ENCODE measurements at places on chromosomes 5 and 9.
A peak's percentile ranks its signal among the peaks of the same experiment; 100 is the strongest.

- DNase-seq = no peak
Observed at GRCh38 chr5:157280927-157281326, 15.0 kb downstream of the CYFIP2 start.

DNA sequence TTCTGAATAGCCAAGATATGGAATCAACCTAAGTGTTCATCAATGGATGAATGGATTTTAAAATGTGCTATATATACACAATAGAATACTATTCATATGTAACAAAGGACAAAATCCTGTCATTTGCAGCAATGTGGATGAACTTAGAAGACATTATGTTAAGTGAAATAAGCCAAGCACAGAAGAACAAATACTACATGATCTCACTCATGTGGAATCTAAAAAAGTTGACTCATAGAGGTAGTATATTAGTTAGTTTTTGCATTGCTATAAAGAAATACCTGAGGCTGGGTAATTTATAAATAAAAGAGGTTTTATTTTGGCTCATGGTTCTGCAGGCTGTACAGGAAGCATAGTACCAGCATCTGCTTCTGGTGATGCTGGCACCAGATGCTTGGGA, 8.1 kb downstream of the CATSPER3 start:
- no peak for DNase-seq

GRCh38 chr5:177309351-177310191, 2.1 kb downstream of the MXD3 start:
- DNase-seq = peak; percentile 70

- DNase-seq = no peak
Observed at GRCh38 chr9:7287065-7287464, 512.5 kb downstream of the DMAC1 start.

DNA sequence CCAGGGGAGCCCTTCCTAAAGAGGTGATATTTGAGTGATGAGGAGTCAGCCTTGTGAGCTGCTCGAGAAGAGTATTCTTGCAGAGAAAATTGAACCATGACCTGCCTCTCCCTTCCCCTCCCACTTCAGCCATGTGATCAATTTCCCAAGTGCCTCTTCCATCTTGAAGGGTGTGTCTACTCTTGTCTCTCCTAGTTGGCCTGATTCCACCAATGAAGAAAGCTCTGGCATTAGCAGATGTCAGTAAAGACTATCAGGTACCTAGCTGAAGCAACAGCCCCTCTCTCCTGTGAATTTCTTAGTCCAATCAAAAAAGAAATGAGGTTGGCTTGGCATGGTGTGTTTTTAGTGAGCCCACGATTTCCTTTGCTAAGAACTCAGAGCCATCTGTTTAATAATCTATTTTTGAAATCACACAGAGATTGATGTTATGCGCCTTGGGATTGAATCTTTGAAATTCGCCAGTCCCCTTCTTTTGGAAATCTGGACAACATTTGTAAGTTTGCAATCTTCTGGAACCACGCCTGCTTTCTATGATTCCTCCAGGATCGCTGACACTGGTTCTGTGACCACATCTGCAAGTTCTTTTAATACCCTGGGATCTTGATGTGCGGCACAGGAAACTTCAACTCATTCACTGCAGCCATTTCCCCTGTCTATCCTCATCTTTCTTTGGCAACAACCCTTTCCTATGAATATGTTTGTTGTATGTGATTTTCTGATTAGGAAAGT, 404.6 kb downstream of the DMRT2 start:
- peak; percentile 13 for DNase-seq

DNA sequence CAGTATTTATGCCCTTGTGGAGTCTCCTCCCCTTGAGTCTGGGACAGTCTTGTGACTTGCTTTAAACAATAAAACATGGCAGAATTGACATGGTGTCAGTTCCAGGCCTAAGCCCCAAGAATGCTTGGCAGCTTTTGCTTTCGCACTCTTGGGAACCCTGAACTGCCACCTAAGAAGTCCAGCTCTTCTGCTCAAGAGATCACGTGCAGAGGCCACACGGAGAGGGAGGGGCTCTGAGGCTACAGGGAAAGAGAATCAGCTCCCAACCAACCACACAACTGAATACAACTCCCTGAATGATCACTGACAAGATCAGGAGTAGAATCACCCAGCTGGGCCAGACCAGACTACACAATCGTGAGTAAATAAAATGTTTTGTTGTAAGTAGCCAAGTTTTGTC, 97.6 kb downstream of the MED27 start:
- DNase-seq = no peak

DNA sequence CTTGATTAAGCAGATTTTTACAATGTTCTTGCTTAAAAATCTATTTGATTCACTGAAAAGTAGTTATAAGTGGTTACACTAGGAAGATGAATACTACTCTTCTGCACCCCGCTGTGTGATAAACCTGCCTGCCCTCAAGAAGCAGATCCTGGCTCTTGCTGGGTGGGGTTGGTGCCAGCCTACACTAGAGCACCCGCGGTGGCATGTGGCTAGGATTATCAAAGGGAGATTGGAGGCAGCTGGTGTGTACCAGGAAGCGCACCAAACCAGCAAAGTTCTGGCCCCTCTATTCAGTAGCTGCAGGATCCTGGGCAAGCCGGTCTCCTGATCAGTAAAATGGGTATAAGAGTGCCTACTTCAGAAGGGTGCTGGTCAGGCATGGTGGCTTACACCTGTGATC, 43.5 kb downstream of the PRLR start:
- DNase-seq = no peak

GRCh38 chr5:110027527-110028322, 338.0 kb downstream of the MAN2A1 start:
- DNase-seq = no peak

DNA sequence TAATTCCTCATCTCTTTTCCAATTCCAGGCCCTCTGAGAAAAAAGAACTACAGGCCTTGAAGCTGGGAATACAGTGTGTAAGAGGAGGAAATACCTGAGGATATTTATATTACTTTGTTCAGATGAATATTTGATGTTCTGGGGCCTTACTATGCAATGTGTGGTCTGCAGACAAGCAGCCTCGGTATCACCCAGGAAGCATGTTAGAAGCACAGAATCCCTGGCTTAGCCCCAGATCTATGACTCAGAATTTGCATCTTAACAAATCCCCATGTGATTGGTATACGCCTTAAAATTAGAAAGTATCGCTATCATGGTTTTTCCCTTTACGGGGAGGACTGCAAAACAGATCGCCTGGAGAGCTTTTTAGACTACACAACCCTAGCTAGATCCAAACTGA, 121.0 kb downstream of the JAKMIP2 start:
- DNase-seq = no peak

- DNase-seq = no peak
Observed at GRCh38 chr9:111298111-111298510, 31.9 kb downstream of the OR2K2 start.

DNA sequence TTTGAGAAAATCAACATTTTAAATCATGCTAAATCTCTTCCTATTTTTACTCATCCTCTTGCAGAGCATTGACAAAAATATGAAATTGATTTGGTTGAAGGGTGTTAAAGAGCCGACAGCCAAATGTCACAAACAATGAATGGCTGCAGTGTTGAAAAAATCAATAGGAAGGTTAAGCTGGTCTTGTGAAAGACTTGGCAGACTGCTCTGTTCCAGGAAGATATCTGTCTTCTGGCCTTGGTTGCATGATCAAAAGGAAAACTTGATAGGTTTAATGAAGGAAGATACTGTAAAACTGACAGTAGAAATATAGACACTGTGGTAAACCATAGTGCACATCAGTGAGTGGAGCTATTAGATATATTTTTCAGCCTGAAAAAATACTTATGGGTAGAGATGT, 103.6 kb downstream of the PBX3 start:
- DNase-seq = no peak

DNA sequence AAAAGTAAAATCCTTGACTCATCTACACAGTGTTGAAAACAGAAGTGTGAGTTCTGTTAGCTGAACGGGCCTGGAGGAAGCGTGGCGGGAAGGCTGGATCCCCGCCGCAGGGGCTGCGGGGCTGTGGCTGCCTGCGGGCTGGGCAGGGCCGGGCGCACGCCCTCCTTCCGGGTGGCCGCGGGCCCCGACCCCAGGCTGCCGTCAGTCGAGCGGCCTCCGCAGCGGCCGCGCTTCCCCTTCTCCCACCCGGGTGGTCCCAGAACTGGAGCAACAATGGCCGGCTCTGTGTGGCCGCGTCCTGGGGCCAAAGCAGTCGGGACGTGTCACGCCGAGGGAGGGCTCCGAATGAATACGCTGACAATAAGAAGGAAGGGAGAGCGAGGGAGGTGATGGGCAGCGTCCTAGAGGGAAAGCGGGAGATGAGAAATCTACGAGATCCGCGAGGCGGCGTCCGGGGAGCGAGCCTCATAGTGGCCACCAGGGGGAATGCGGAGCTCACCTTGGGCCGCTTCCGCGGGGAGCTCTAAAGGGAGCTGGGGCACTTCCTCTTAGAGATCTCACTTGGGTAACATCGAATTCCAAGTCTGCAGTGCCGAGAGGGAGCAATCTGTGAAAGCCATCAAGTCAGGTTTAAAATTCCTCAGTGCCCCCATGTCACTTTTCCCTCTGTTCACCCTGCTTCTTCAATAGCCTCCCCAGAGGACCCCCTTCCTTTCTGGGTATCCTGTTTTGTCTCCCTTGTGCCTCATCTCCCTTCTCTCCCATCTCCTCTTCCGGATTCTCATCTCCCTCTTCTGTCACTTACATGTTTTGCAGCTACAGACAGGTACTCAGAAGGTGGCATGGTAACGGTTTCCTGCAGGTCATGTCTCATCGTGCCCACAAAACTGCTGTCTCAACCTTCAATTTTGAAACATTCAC, 83.9 kb downstream of the SLC1A3 start:
- peak; percentile 78 for DNase-seq

- DNase-seq = no peak
Observed at GRCh38 chr9:127084076-127085039, 38.1 kb downstream of the ANGPTL2 start.

GRCh38 chr5:66958201-66958979, 238.2 kb downstream of the CD180 start:
- DNase-seq = no peak

DNA sequence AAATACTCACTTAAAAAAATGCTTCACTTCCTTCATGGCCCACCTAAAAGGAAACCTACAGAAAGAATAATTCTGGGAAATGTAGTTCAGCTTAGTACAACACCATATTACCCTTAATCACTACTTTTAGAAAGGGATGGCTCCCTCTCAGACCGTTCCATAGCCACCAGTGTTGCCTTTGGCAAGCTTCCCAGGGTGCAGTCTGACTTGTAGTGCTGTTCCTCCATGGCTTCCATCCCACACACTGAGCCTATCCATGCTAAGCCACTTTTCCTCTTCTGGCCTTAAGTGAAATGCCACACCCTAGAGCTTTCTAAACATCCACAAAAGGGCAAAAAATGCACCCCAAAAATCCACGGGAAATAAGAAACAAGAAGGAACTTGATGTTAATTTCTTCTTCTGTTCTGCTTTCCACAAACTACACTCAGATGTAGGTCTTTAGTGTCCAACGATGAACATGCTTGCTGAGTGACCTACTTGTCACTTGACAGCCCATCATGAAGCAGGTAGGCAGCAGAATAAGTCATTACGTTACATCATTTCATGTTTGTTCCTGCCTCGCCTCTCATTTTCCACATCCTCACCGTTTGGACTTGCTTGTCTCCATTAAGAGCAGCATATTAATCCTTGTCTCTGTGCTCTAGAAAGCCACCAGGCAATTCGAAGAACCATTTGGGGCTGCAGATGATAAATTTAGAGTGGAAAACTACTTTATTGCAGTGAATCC, 391.1 kb upstream of the GRAMD2B start:
- DNase-seq = peak; percentile 11

DNA sequence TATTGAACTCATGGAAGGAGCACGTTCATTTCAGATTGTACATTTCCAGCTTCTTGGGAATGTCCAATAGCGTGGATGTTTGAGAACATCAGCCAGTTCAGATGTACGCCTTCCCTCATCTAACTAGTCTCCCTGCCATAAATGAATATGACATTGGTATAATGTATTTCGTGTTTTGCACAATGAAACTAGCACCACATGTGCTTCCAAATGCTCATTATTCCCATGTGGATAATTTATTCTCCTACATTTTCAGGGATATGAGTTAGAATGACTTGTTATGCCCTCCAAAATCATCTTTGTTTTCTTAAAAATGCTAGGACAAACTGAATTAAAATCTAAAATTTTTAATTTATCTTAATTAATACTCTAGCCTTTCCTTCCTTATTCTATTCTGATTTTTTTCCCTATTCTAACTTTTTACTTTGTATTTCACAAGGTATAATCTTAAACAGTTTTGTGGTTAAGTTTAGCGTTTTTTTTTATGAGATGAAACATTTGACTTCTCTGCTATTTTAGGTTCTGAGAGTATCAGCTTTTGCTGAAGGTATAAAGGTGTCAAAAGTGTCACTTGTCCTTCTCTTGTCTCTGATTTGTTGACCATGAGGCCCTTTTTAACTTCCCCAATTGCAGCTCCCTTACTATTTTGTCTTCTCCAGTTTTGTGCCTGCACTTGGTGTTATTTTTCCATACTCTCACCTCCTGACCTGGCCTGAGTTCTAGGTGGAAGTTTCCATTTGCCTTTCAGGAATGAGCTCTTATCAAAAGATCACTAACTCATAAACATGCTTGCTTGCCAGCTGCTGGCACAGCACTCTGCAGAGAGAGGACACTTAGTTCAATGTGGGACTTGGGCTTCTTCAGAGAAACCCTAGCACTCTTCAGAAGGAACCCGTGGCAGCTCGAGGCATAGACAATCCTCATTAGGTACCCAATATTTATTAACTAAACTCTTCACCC, 106.8 kb downstream of the FRMD3 start:
- peak; percentile 87 for DNase-seq

DNA sequence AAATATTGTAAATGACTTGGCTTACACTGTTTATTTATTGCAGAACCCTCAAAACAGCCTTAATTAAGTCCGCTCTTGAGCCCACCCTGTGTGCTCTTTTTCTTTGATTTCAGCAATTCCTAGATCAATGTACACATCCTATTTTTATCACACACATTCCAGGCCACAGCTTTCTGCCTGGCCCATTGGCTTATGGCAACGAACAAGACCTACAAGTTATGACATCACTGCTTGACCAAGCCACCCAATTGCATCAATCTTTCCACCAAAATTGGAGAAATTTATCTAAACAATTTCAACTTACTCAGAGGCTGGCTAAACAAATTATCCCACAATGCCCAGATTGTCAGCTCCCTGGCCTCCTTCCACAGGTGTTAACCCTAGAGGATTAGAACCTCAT, 158.4 kb downstream of the CPLANE1 start:
- DNase-seq = no peak

GRCh38 chr5:96258692-96259091, 174.4 kb downstream of the PCSK1 start:
- DNase-seq = no peak

DNA sequence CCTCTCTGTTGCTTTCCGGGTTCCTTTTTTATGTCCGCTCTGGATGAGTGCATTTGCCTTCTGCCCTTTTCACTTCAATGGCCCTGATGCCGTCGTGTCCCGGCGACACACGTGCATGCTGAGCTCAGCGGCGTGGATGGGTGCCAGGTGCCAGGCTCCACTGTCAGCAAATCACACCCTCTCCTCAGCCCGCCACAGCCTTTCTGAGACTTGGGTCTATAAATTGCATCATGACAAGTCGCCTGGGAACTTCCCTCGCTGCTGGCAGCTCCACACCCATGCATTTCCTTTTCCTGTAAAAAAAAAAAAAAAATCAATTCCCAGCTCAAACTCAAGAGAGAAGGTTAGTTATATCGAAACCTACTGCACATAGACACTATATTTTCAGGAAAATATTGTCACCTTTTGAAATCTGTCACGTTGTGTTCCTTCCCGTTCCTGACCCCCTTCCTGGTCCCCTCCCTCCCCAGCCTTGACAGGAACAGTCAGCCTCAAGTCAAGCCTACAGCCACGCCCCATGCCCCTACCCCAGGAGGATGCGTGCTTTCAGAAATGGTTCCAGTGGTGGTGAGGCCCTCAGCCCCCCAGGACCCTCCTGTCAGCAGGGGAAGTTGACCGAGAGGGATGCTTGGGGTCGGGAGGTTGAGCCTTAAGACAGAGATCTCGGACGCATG, 110.3 kb upstream of the PTCH1 start:
- peak; percentile 53 for DNase-seq

Measured in body of pancreas (tissue), 4 donors.